Mesothelial cell of epicardium (in vitro differentiated cells): ENCODE measurements at places on chromosomes 6 and 20. TPM values are rescaled to one million over a fixed set of nuclear protein-coding genes. Genes with fewer than 3 reads are reported as not detected.

DNA sequence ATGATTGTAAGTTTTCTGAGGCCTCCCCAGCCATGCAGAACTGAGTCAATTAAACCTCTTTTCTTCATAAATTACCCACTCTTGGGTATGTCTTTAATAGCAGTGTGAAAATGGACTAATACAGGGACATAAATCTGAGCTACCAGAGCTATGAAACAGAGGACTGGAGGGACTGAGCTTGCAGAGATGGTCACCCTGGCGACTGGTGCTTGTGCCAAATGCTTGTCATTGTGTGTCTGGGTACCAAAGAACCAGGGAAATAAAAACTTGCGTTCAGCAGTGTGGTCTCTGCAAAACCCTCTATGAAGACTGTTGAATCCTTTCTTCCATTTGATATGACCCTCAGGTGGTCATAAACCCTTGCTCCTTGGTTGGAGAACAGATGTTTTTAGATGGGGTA, 105.1 kb upstream of the PRL start:
- H3K36me3 ChIP-seq = no peaks in the 10 kb centered on the region
- H3K4me1 ChIP-seq = peaks cover 3% of the 10 kb centered on the region
- no peak for DNase-seq
- H3K4me3 ChIP-seq = no peak overlapping the region
- no peaks in the 10 kb centered on the region for H3K27me3 ChIP-seq

- no peak overlapping the region for H3K4me3 ChIP-seq
- no peak overlapping the region for H3K27ac ChIP-seq
- peaks cover 68% of the 10 kb centered on the region for H3K27me3 ChIP-seq
- no peak for DNase-seq
- H3K4me1 ChIP-seq = no peaks in the 10 kb centered on the region
- H3K36me3 ChIP-seq = no peaks in the 10 kb centered on the region
These were observed 126.3 kb downstream of the TOX2 start for GRCh38 chr20:44041001-44041400.

DNA sequence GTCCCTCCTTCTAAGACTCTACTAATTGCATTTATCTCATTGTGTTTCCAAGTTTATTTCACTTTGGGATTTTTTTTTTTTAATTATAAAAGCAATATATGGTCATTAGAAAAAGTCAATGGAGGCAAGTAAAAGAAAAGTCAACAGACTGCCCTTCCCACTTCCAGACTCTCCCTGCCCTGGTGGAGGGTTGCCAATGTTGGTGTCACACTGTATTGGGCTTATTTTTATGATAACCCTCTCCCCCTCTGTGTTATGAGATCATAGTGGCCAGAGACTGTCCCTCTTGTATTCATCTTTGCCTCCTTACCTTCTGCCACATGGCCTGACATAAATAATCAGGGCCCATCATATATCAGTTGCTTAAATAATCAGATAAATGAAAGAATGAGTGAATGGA, 63.4 kb downstream of the LRRC1 start:
- no peaks in the 10 kb centered on the region for H3K27me3 ChIP-seq
- H3K4me3 ChIP-seq = no peak overlapping the region
- no peak for DNase-seq
- no peak overlapping the region for H3K27ac ChIP-seq
- no peaks in the 10 kb centered on the region for H3K36me3 ChIP-seq

GRCh38 chr20:6702144-6702543, 65.3 kb upstream of the BMP2 start:
- H3K4me1 ChIP-seq = peaks cover 30% of the 10 kb centered on the region
- H3K27ac ChIP-seq = no peak overlapping the region
- H3K4me3 ChIP-seq = no peak overlapping the region

DNA sequence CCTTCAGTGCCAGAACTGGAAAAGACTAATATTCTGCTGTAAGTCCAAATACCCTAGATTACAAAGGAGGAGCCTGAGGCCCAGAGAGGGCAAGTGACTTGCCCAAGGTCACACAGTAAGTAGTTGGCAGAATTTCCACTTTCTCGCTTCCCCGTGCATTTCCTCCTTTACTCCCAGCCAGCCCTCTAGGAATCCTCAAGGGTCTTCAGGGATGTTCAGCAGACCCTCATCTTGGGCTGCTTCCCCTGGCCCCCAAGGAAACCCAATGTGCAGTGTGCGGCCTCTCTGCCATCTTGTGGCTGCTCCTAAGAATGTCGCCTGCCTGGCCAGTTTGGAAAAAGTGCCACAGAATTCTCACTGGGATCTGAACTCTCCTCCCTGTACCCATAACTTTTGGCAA, 217.7 kb upstream of the LRFN2 start:
- no peak overlapping the region for H3K4me3 ChIP-seq
- H3K36me3 ChIP-seq = no peaks in the 10 kb centered on the region
- H3K27me3 ChIP-seq = peaks cover 18% of the 10 kb centered on the region
- H3K4me1 ChIP-seq = no peaks in the 10 kb centered on the region

- H3K4me3 ChIP-seq = no peak overlapping the region
- DNase-seq = no peak
- no peak overlapping the region for H3K27ac ChIP-seq
- no peaks in the 10 kb centered on the region for H3K27me3 ChIP-seq
- peaks cover 3% of the 10 kb centered on the region for H3K4me1 ChIP-seq
These were observed 73.0 kb upstream of the HMGN3 start for GRCh38 chr6:79307321-79308036.

- peaks cover 10% of the 10 kb centered on the region for H3K27me3 ChIP-seq
- H3K4me1 ChIP-seq = peaks cover 14% of the 10 kb centered on the region
- no peak overlapping the region for H3K4me3 ChIP-seq
- DNase-seq = no peak
- no peaks in the 10 kb centered on the region for H3K36me3 ChIP-seq
These were observed 3.4 kb upstream of the MPC1 start for GRCh38 chr6:166386111-166386510.

DNA sequence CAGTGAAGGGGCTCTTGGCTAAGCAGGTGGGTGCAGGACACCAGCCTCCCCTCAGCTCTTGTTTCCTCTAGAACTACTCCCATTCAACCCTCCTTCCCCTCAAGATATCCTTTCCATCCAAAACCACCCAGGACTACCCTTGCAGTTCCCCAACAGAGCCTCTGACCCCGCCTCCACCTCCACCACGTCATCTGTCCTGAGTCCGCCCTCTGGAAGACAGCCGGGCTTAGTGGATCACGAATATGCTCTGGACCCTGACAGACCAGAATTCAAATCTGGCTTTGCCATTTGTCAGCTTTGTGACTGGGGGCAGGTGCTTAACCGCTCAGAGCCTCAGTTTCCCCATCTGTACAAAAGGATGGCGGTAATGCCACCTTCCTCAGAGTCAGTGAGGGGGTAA, 31.4 kb downstream of the TFEB start:
- H3K4me1 ChIP-seq = peaks cover 7% of the 10 kb centered on the region
- H3K27ac ChIP-seq = no peak overlapping the region
- no peaks in the 10 kb centered on the region for H3K36me3 ChIP-seq
- no peak for DNase-seq

DNA sequence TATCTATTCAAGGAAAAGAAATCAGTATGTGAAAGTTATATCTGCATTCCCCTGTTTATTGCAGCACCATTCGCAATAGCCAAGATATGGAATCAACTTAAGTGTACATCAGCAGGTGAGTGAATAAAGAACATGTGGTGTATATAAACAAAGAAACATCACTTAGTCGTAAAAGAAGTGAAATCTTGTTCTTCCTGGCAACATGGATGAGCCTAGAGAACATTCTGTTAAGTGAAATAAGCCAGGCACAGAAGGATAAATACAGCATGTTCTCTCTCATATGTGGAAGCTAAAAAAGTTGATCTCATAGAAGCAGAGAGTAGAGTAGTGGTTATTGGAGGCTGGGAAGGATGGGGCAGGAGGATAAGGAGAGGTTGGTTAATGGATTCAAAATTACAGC, 287.9 kb upstream of the FERMT1 start:
- peaks cover 3% of the 10 kb centered on the region for H3K27me3 ChIP-seq
- H3K4me1 ChIP-seq = peaks cover 4% of the 10 kb centered on the region
- H3K36me3 ChIP-seq = no peaks in the 10 kb centered on the region
- no peak for DNase-seq
- H3K4me3 ChIP-seq = no peak overlapping the region
- H3K27ac ChIP-seq = no peak overlapping the region

GRCh38 chr20:37449276-37449675, 71.8 kb upstream of the NNAT start:
- peaks cover 36% of the 10 kb centered on the region for H3K27me3 ChIP-seq
- no peaks in the 10 kb centered on the region for H3K36me3 ChIP-seq
- H3K27ac ChIP-seq = no peak overlapping the region
- DNase-seq = no peak

GRCh38 chr20:61450549-61450948, 198.5 kb downstream of the CDH4 start:
- H3K4me1 ChIP-seq = no peaks in the 10 kb centered on the region
- no peaks in the 10 kb centered on the region for H3K36me3 ChIP-seq
- DNase-seq = no peak
- H3K27ac ChIP-seq = no peak overlapping the region
- H3K27me3 ChIP-seq = peaks cover 6% of the 10 kb centered on the region

Gene GNMT
- 1.2 to 1.7 TPM (median 1.4 TPM) in 3 replicates for total RNA-seq

Gene NRN1
- not detected in 3 replicates for total RNA-seq

Gene SLC22A3
- 1.2 to 1.3 TPM (median 1.2 TPM) in 3 replicates for total RNA-seq

Gene BIRC7
- total RNA-seq = 0.36 to 0.84 TPM (median 0.50 TPM) in 3 replicates

Gene GSTA1
- not detected in 3 replicates for total RNA-seq
